ENCODE measurements at places on chromosomes 2 and 18.
A peak's percentile ranks its signal among the peaks of the same experiment; 100 is the strongest.

GRCh38 chr18:48060346-48060745 is 129.9 kb upstream of the SMAD2 start:
- DNase-seq, result no peak

DNA sequence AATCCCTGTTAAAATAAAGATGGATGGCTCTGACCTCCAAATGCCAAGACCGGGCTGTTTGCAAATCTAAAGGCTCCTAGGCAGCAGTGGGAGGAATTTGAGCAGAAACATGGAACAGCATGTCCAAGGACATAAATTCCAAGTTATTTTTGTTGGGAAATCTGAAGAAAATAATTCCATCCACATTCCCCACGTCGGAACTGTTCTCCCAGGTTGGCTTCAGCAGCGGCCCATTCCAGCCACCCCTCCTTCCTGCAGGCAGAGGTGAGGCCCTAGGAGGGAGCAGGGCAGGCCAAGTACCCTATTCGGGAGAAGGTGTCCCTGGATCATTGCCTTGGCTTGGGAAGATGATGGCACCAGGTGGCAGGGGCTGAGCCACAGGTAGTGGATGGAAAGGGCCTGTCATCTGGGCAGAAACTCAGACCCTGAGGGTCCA is 117.1 kb downstream of the CAPN13 start:
- DNase-seq, result no peak

- no peak for DNase-seq
Measured at GRCh38 chr2:95041824-95042442, 16.4 kb downstream of the MAL start.

GRCh38 chr2:161250864-161251436 is 57.3 kb upstream of the PSMD14 start:
- no peak for DNase-seq

DNA sequence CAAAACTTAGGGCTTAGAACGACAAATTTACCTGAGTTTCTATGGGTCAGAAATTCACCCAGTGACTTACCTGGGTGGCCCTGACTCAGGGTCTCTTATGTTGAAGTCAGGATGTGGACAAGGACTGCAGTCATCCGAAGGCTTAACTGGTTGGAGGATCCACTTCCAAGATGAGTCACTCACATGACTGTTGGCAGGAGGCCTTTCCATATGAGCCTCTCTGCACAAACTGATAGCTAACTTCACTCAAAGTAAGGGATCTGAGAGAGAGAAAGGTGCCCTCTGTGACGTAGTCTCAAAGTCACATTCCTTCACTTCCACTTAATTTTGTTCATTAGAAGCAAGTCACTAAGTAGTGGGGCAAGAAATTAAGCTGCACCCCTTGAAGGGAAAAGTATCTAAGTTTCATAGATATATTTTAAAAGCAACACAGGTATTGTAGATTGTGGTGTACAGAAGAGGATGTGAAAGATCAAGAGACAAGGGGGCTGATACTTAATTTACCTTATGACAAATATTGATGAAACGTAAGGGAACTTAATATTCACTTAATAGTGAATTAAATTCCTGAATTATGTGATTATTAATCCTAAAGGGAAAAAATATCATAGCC is 48.4 kb downstream of the TANK start:
- no peak for DNase-seq

DNA sequence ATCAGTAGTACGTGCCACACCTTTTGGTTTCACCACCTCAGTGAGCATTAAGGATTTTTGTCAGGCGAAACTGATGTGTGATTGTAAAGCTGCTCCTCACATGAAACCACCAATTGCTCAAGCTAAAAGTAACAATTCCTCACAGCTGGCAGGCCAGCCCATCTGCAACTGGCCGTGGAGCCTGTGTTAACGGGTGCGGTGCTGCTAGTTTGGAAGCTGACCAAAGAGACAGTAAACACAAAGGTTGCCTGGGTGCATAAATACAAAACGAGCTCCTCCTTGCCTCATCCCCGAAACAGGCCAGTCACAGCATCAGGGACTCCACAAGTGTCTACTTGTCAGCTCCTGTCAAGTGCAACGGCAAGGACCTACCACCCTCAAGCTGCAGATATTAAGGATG is 32.0 kb downstream of the LGALSL start:
- DNase-seq, result peak; percentile 67

- DNase-seq, result no peak
Measured at GRCh38 chr2:134522496-134523455, 196.0 kb downstream of the TMEM163 start.

DNA sequence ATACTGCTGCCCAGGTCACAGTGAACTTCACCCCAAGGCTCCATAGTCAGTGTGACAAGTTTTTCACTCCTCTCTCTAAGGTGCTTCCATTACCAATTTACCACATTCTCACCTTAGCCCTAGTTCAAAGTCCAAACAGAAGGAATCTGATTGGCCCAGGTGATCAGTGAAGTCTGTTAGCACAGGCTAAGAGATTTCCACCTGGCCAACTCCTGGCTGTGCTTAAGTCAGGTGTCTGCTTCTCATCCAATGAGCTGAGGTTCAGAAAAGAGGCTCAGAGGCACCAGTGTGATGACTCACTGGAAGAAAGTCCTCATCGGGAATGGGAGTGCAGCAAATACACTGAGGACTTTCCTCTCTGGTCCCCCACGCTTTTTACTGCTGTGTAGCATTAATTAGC is 164.4 kb upstream of the MGAT5 start:
- no peak for DNase-seq

GRCh38 chr2:217307023-217307422 is 447.2 kb upstream of the TNP1 start:
- no peak for DNase-seq

GRCh38 chr2:62340994-62341484 is 145.1 kb downstream of the B3GNT2 start:
- no peak for DNase-seq
